HepG2 (cell line): ENCODE measurements at places on chromosomes 3 and 15.

DNA sequence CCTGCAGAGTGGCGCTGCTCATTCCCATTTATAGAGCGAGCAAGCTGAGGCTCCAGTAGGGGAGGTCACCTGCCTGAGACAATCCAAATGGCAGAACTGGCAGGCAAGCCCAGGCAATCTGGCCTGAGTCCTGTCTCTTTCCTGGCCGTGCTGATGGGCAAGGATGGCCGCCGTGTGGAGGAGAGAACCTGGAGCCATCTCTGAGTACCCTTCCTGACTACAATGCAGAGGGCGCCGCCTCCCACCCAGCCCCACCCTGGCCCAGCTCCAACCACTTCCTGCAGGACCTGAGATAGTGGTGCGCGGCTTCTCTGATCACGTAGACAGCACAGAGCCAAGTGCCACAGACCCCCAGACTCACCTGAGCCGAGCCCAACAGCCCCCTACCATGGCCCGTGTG is 7.0 kb downstream of the TLR9 start:
- no peak for DNase-seq

- DNase-seq = no peak
Observed at GRCh38 chr15:48806151-48806550, 4.7 kb downstream of the CEP152 start.

DNA sequence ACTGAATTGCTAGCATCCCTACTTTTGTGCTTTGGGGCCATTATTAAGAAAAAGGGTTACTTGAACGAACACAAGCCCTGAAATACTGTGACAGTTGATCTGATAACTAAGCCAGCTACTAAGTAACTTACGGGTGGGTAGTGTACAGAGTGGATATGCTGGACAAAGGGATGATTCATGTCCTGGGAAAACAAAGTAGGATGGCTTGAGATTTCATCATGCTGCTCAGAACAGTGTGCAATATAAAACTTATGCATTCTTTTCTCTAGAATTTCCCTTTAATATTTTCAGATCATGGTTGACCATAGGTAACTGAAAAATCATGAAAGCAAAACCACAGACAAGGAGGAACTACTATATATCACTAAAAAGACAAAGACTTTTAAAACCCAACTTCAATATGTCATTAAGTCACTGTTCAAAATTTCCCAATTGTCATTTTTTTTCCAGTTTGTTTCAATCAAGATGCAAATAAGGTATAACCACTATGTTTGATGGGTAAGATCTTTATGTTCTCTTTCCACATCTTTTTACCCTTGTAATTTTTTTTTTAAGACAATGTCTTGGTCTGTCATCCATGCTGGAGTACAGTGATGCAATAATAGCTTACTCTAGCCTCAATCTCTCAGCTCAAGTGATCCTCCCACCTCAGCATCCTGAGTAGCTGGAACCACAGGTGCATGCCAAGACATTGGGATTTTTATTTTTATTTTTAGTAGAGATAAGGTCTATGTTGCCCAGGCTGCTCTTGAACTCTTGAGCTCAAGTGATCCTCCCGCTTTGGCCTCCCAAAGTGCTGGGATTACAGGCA is 67.7 kb downstream of the IFT80 start:
- DNase-seq = peak; percentile 86

- DNase-seq = no peak
Observed at GRCh38 chr15:61133361-61133760, 95.7 kb downstream of the RORA start.

DNA sequence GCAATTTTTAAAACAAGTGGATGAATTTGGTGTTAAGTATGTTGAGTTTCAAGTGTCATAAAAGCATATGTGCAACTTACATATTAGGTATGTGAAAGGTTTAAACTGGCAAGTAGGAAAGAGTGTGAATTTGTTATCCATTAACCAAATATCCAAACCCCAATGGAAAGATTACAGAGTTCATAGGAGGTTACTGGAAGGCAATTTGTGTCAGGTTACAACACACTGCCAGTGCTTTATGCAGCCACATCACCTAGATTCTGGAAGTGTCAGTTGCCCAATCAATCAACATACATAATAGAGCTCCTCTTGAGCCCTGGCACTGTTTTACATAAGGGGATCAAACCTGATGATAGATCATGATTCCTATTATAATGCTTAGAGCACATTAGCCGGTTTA is 261.0 kb downstream of the ROBO1 start:
- no peak for DNase-seq

- DNase-seq = no peak
Observed at GRCh38 chr3:196537319-196537984, 22.3 kb upstream of the SMCO1 start.

GRCh38 chr3:173938159-173938558 is 540.6 kb downstream of the NLGN1 start:
- peak; percentile 3 for DNase-seq

GRCh38 chr15:33094336-33094735 is 100.2 kb downstream of the FMN1 start:
- DNase-seq = no peak

- DNase-seq = no peak
Observed at GRCh38 chr15:25796395-25796794, 66.7 kb downstream of the ATP10A start.

DNA sequence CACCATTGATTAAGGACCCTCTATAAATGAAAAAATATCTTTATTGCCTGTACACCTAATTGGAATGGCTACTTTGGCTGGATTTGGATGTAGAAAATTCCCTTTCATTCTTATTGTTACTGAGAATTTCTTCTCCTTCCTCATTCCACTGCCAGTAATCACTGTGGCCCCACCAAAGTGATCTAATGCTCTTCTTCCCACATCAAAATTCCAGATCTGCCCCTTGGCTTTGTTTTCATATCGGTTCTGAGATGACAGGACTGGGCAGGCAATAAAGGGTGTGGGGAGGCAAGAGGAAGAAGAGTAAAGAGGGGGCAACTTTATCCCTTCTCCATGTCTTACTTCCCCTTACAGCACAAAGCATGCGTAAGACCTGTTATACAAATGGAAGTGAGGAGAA is 2.1 kb downstream of the ANKUB1 start:
- DNase-seq = no peak

GRCh38 chr3:34948517-34948916 is 690.8 kb upstream of the ARPP21 start:
- DNase-seq = no peak

DNA sequence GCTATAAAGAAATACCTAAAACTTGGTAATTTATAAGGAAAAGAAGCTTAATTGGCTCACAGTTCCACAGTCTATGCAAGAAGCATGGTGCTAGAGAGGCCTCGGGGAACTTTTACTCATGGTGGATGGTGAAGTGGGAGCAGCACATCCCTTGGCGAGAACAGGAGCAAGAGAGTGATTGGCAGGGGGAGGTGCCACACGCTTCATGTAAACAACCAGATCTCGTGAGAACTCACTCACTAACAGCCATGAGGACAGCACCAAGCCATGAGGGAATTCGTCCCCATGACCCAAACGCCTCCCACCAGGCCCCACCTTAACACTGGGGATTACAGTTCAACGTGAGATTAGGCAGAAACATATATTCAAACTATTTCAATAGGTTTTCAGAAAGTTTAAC is 28.0 kb downstream of the GABRB3 start:
- DNase-seq = no peak

GRCh38 chr15:90266485-90266884 is 1.0 kb downstream of the NGRN start:
- no peak for DNase-seq

- DNase-seq = no peak
Observed at GRCh38 chr3:124125315-124125714, 133.4 kb upstream of the ROPN1 start.

DNA sequence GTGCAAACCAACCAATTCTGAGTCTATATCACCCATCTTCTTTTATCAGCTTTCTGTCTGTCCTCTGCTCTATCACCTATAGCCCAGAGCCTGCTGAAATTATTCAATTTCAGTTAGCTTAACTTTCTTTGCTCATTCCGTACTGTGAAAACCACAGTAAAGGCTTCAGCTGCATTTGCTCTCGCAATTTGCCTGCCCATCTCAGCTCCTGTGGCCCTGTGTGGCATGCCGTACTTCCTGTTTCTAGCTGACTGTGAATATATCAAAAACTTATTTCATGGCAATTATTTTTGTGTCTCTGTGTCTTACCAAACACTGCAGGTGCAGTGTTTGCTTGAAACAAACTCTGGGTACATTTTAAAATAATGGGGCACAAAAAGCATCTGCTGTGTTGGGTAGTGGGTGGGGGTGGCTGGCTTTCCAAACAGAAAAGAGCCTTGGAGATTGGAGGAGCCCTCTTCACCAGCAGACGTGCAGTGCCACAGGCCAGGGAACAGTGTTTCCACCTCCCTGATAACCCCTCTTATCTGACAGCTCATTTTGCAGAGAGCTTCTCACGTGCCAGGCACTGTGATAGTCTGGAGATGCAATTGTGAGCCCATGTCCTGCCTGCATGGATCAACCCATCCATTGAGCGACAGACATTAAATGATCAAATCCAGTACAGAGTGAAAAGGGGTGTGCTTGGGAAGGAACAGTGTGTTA is 45.2 kb downstream of the GASK1A start:
- DNase-seq = no peak

DNA sequence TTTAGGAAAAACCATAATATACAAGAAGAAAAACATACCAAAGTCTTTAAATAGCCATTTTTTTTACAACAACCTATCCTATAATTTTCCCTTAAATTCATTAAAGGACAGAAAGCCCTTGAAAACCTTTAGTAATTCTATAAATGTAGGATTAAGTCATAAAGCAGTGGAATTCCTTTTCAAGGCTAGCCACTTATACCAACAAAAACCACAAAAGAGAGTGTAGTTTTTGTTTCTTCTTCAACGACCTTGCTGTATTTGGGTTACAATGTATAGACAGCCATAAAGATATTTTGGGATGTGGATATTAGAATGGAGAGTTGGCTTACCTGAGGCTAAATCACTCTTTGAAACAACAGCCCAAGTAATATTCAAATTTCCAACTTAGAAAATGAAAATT is 296.6 kb upstream of the CDIN1 start:
- no peak for DNase-seq

- no peak for DNase-seq
Observed at GRCh38 chr3:82163907-82164520, 402.6 kb upstream of the GBE1 start.

GRCh38 chr15:52511084-52511483 is 17.6 kb downstream of the MYO5A start:
- DNase-seq = no peak

GRCh38 chr3:176469694-176470205 is 727.5 kb downstream of the TBL1XR1 start:
- DNase-seq = peak; percentile 0

DNA sequence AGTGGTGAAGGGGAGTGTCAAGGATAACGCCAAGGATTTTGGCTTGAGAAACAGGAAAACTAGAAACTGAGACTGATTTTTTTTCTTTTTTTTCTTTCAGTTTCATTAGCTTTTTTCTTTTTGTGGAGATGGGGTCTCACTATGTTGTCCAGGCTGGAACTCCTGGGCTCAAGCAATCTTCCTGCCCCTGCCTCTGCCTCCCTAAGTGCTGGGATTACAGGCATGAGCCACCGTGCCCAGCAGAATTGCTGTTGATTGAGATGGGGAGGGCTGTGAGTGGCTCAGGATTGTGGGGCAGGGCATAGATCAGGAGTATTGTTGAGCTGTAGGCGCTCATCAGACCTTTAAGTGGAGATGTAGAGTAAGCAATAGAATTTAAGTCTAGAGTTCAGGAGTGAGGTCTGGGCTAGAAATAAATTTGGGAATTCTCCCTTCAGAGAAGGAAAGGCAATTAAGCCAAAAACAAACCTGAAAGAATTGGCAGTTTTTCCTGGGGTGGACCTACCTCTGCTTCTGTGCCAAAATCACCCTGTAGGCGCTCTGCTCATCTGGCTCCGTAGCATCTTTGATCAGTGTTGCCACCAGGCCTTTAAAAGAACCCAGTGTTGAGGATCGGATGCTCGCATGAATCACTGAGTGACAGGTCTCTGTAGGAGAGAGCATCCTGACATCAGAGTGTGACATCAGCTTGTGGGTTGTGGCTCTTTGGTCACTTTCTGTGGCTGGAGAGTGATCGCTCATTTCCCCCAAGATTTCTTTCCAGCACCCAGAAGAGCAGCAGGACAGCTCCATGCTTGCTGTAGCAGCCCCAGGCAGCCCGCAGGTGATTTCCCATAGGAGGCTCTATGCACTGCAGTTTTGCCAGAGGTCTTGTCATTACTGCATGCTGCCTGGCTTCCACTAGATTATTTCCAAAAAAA is 15.8 kb downstream of the ABHD17C start:
- no peak for DNase-seq

GRCh38 chr3:126886217-126886616 is 96.7 kb upstream of the PLXNA1 start:
- no peak for DNase-seq

GRCh38 chr3:61725851-61726333 is 164.5 kb downstream of the PTPRG start:
- DNase-seq = peak; percentile 95

DNA sequence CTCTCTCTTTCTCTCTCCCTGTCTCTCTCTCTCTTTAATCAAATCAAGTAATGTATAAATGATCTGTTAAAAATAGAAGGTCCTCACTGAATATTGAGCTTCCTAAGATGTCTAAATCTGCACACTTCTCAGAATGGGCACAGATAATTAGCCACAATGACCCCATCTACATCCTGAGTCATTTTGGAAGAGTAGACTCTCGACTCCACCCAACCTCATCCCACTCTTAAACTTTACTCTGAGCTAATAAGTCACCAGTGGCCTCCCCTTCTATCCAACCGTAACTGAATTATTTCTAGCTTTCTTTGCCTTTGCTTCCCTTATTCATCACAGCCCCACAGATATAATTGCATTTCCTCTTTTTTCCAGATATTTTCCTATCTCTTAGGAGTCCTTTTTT is 326.5 kb upstream of the ZNF717 start:
- no peak for DNase-seq

DNA sequence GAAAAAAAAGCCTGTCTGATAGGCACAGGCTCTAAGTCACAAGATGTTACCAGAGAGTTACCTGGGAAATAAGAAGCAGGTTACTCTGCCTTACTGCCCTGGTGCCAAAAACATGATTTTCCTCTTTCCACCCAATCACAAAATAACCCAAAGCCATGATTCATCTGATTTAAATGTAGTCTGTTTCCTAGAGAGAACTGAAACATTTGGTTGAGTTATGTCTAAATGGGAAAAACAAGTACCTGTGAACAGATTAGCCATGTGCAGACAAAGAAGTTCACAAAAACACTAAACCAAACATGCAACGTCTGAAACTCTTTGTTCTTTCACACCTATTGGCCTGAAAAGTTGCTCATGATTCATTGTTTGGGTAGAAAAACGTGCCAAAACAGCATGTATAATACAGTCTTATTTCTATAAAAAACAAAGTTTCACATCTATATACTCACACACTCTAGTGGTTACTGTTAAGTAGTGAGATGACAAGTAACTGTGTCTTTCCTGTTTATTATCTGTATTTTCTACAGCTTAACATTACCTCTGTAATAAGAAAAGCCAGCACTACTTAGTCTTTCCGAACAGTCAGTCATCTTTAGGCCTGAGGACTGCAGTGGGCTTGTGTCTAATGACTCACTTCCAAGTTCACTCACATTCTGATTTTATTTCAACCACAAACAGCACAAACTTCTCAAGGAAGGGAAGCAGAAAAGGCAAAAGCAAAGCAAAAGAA is 30.2 kb downstream of the FAM174B start:
- DNase-seq = no peak

GRCh38 chr3:124091716-124092115 is 99.8 kb upstream of the ROPN1 start:
- no peak for DNase-seq
